ELR (cell line): ENCODE measurements at places on chromosomes 1 and 21.

DNA sequence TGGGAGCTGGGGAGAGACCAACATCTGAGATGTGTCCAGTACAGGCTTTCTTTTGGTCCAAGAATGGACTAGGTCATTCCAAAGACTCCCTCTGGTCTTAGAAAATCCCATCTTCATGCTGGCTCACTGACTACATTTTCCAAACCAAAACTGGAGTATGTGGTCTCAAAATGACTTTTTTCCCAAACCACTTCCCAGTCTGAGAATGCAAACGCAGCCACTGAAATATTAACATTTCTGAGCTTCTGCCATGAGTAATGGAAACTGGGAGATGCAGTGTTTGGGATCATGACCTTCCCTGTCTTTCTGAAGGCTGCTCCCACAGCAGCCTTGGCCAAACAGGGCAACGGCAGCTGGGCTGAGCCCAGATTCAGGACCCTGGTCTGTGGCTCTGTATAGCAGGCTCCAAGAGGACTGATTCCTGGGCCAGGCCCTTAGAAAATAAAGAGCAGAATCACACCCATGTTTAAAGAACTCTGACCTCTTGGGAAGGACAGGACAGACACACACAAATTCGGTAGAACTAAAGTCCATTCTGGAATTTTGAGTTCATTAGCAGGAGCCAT, 62.1 kb upstream of the CNTN2 start:
- DNase-seq, result no peak

GRCh38 chr1:94614996-94615395, 73.4 kb upstream of the F3 start:
- DNase-seq, result no peak

- DNase-seq, result no peak
Measured at GRCh38 chr1:180213401-180214170, 16.5 kb upstream of the LHX4 start.

DNA sequence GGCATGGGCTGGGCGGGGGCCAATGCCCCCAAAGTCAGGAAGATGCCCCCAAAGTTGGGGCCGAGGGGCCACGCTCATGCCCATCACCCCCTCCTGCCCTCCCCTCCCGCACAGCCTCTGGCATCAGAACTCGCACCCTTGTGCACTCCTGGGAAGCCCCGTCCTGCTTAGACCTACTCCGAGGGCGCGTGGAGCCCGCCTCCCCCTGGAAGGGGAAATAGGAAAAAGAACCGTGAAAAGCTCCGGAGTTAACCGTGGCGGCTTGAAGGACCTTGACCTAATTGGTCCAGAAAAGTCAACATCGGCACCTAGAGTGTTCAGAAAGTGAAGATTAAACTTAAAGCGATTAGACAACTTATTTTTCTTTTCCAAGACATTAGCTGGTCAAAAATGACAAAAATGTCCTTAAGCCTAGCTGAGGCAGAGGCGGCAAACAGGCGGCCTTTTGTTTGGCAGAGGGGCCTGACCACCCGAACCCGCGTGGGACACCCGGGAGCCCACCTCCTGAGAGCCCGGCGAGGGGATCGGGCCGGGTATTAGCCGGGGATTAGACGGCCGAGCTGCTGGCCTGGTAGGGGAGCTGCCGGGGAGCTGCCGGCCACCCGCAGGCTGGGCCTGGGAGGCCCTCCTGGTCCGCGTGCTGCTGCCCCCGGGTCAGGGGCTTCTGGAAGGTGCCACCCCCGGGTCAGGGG, 65.5 kb downstream of the PRDM16 start:
- DNase-seq, result no peak

DNA sequence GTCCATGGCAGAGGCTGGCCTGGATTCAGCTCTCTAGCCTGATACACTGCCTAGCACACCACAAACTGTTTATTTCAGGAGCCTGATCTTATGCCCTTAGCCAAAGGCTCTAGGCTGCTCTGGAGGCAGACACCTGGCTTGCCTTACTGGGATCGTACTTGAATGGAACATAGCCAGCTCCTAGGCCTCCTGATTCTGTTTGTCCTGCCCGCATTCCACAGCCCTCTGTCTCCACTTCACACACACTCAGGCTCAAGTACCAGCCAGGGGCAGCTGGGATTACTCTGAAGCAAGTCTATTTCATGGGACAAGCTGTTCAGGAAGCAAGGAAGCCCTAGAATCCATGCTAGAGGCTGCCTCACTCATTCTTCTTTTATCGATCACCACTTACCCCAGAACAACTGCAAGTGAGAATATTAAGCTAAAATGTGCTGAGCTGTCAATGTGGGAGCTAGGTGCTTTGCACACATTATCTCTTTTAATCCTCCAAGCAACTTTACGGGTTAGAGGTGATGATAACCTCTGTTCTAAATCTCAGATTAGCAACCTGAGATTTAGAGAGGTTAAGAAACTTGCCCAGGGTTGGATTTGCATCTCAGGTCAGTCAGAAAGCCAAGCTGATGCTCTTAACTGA, 31.1 kb upstream of the CYP4B1 start:
- DNase-seq, result no peak

DNA sequence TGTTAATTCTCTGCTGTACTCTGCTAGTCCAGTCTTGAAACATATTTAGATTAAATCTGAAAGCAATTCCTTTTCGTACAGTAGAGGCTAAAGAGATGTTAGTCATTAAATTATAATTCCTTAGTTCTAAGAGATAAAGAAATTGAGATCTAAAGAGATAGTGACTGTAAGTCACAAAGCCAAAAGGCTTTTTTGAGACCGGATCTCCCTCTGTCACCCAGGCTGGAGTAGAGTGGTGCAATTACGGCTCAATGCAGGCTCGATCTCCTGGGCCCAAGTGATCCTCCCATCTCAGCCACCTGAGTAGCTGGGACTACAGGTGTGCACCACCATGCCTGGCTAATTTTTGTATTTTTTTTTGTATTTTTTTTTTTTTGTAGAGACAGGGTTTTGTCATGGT, 64.7 kb downstream of the TPR start:
- DNase-seq, result no peak

GRCh38 chr1:93676427-93676826, 5.2 kb downstream of the BCAR3 start:
- DNase-seq, result peak; percentile 25

GRCh38 chr1:185695299-185695698, 38.9 kb upstream of the HMCN1 start:
- peak; percentile 33 for DNase-seq

GRCh38 chr21:40689840-40690360, 157.1 kb downstream of the DSCAM start:
- no peak for DNase-seq

DNA sequence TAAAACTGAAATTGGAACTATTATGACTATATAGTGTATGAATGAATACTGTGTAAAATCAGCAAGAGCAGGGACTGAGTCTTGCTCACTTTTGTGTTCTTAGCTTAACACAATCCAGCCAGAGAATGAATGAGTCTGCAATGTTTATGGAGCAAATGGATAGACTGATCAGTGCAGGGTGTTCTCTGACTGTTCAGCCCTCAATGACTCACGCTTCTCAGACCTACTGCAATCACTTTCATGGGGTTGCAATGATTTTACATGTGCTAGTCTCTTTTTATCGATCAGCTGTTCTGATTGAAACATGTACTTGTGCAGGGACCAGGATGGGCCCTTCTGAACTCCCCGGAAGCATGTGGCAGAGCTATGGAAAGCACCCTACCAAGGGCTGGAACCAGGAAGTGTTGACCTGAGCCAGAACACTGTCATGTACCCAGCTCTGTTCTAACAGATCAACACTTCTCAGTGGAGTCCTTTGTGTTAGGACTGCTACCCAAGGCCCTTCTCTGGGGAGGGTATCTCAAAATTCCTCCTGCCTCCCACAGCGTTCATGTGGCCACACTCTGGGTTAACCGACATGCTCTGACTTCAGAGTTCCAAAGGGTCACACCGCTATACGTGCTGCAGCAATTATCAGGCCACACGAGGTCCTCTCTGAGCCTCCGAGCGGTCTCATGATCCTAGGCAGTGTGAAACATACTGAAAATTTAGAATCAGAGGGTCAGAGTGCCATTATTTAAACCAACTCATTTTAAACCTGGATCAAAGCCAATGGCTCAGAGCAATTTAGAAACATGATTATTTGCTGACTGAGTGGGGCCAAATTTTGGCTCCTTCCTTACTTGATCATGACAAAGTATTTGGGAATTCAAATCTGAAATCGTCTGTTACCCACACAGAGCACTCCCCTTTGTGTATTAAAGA, 35.2 kb downstream of the GRIK1 start:
- DNase-seq, result no peak

- DNase-seq, result no peak
Measured at GRCh38 chr21:39110431-39110830, 72.8 kb downstream of the PSMG1 start.

GRCh38 chr21:45982092-45982757, 655 bp downstream of the COL6A1 start:
- DNase-seq, result peak; percentile 47

DNA sequence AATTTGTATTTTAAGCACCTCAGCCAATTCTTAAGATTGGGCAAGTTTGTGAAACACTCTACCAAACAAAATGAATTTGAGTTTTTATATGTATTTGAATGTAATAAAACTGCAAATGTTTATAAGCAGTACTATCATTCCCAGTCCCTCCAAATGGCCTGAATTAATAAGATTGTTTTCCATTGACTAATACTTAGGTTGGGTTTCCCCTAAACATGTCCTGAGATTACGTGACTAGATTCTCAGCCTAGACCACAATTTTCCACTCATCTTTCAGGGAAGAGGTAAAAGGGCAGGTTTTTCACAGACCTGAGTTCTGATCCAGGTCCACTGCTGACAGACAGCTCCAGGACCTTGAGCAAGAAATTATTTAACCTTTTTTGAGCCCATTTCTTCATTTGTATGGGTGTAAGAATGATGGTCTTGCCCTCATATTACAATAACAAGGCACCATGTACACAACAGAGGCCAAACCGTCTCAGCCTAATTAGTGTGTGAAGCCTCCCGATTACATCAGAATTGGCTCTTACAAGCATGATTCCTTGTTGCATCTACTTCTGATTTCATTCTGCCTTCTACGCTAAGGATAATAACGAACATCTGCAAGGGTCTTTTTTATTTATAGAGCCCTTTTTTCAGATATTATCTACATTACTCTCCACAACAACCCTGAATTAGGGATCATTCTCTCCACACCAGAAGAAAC, 51.2 kb downstream of the BEND5 start:
- DNase-seq, result no peak

- DNase-seq, result no peak
Measured at GRCh38 chr1:92755541-92756461, 29.1 kb downstream of the EVI5 start.

DNA sequence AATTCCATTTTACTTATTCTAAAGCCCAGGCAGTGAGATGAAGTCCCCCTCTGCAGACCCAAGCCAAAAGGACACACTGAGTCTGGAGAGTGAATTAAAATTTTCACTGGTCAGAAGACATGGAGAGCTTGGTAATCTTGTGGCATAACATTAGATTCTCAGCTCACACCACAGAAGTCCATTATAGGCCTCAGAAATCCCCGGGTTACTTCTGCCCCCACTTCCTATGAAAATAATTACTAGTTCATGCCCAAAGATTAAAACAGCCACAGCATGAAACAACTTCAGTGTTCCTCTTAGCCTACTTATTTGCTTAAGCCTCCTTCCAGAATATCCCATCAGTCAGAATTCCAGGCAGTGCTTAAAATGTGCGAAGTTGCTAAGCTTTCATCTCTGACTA, 123.3 kb downstream of the ZC3H11B start:
- no peak for DNase-seq
